ENCODE measurements at places on chromosomes 1 and 21. TPM values are rescaled to one million over a fixed set of nuclear protein-coding genes. Genes with fewer than 3 reads are reported as not detected.
A peak's percentile ranks its signal among the peaks of the same experiment; 100 is the strongest.

Gene KCNJ10
- total RNA-seq, result 0.16 TPM

GRCh38 chr1:246790833-246791232 is 66.6 kb downstream of the SCCPDH start:
- DNase-seq, result peak; percentile 86

Gene HEYL
- total RNA-seq, result 9.4 TPM

DNA sequence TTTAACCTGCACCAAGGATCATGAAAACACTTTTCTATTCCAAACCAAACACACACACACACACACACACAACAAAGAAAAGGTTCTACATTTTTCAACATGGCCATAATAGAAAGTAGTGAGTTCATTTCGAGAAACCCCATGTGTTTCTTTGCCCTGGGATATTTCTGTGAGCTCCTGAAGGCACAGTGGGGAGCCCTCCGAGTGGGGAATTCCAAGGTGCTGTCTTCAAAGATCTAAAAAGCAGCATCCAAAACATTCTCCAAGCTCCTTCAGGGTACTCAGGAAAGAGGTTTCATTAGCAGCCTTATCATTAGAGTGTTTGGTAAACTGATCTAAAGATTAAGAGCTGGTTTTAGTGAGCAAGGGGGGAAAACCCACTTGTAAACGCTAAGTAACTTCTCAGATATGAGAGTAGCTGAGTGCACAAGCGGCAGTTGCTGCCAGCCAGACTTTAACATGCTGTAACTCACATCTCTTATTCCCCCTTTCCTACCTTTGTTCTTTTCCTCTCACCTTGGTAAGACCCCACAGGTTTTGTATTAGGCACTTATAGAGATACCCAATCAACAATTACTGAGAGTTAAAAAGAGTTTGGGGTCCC is 38.3 kb downstream of the ZC3H11B start:
- no peak for DNase-seq

GRCh38 chr1:70426154-70427131 is 15.4 kb downstream of the CTH start:
- DNase-seq, result no peak

- DNase-seq, result no peak
Observed at GRCh38 chr21:28299946-28300345, 692.7 kb downstream of the LTN1 start.

DNA sequence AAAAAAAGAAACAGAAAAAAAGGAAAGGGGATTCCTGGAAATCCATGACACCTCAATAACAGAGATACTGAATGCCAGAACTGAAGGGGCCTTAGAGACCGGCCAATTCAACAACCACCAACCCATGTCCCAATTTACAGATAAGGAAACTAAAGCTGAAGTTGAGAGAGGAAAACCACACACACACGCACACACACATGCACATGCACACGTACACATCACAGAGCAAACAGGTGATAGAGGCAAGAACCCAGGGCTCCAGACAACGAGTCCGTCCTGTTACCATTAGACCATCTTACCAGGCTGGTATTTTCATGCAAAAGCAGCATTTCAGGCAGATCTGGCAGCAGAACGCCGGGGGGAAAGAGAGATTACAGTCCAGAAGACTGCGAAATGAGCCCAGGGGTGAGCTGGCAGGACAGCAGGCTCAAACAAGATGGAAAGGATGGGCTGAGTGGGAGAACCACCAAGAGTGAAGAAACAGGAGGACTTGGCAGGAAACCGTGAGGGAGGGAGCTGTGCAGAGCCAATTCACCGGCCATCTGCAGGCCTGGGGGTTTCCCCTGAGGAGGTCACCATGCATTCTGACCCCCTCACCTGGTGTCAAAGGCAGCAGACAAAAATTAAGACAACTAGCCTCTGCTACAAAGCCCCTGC is 43.5 kb downstream of the PAFAH2 start:
- DNase-seq, result no peak

Gene MYBPH
- 0.22 TPM for total RNA-seq

Gene TMOD4
- total RNA-seq, result not detected

GRCh38 chr1:47870480-47870879 is 126.7 kb downstream of the TRABD2B start:
- DNase-seq, result peak; percentile 16

DNA sequence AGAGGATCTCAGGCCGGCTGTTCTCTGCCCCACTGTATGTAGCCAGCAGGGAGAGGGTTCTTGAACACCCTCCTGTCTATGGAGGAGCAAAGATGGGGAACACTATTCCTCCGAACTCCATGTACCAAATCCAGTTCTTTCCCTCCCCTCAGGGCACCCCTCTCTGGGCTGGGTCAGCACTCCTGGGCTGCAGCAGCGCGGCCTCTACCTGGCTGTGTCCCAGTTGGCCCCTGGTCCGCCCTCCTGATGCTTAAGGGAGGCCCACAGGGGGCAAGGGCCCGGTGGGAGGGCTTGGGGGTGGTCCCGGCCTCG is 471 bp upstream of the ADPRS start:
- no peak for DNase-seq

GRCh38 chr1:93773049-93773838 is 91.6 kb upstream of the BCAR3 start:
- DNase-seq, result no peak

Gene C1orf210
- total RNA-seq, result not detected

DNA sequence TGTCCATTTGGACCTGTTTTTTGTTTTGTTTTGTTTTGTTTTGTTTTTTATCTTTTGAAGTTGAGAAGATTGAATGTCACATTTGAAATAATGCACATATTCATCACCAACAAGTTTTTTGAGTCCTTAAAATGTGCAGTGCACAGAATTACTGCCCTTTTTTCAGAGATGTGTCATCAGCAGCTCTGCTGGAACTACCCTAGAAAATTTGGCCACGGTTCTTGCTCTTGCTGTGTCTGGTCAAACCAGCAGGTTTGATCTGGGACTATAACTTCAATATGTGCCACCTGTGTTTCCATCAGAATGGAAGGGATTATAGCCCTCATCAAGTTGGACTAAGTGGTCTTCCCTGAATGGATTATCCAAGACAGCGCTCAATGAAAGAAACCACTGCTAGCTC is 24.1 kb upstream of the CNN3 start:
- DNase-seq, result no peak

DNA sequence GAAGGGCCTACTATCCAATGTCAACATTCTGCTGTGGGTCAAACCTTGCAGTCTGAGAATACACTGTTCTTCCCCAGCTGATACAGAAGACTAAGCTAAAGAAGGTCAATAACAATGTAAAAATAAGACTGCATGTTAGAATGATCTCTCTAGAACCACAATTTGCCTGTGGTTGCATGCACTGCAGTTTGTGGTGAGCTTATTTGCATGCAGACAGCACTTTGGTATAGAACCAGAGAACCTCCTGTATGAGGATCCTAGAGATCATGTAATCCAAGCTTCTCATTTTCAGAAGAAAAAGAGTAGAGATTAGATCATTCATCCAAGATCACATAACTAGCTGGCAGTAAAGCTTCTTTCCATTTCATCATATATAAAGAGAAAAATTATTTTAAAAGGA is 15.8 kb downstream of the SYNJ1 start:
- DNase-seq, result no peak

DNA sequence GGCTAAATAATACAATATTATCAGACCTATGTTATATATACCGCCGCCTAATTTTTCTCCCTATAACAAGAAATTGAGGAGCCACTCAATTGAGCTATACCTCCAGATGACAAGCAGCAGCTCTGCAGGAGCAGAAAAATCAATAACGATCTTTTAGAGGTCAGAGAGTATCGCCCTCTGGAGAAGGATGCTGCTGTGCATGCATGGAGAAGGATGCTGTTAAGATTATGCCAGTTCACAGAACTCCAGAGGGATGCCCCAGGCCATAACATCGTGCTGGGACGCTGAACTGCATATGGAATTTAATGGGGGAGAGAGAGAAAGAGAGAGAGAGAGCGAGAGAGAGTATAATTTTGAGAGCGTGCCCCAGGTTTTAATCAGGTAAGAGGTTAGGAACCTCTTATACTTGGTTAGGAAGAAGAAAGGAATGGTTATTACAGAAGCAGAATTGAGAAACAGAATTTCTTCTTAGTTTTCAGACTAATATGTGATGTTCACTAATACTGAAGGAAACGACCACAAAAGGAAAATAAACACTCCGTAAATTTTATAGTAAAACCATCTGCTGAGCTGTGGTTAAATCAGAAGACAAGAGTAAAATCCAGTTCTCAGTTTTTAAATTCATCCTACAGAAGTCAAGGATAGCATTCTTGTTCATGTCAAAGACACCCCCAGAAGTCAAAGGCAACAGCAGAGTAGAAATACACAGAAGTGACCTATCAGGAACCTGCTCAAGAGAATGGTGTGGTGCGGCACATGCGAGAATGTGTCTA is 111.1 kb downstream of the SMYD2 start:
- DNase-seq, result no peak

GRCh38 chr1:28249866-28250295 is 9.4 kb upstream of the SESN2 start:
- no peak for DNase-seq

Data from mesenteric fat pad (tissue), 1 donor.